ENCODE measurements at places on chromosomes 5 and 9. TPM values are rescaled to one million over a fixed set of nuclear protein-coding genes. Genes with fewer than 3 reads are reported as not detected.

FIBCD1 gene
- total RNA-seq = not detected

CTXN3 gene
- not detected for total RNA-seq

PLPP7 gene
- total RNA-seq = not detected

GPR151 gene
- not detected for total RNA-seq

TGFBI gene
- total RNA-seq = 18.1 TPM

SH3GL2 gene
- total RNA-seq = not detected

ZDHHC11B gene
- 1.2 TPM for total RNA-seq

CYLC2 gene
- total RNA-seq = not detected

NAIP gene
- total RNA-seq = 69.9 TPM

ASB6 gene
- total RNA-seq = 28.1 TPM

SPINK1 gene
- total RNA-seq = not detected

SAXO1 gene
- 0.27 TPM for total RNA-seq

GABBR2 gene
- not detected for total RNA-seq

ADGRD2 gene
- total RNA-seq = not detected

PCDHAC2 gene
- total RNA-seq = not detected

SPINK7 gene
- total RNA-seq = not detected

CEMIP2 gene
- total RNA-seq = 87.7 TPM

TMEM215 gene
- not detected for total RNA-seq
